ENCODE measurements at places on chromosomes 3 and 15.

DNA sequence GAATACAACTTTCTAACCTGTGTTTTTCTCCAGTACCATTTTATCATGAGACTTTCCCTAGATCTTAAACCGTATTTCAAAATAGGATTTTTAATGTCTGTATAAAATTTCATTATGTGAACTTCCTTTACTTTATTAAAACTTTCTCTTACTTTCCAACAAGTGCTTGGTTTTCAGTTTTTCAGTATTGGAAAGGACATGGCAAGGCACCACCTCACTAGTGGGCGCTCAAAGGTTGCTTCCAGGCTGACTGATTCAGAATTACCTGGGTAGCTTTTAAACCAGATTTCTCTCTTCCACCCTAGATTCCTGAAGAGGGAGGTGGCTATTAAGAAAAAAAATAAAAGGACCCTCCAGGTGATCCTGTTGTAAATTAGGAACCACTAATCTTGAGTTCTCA is 236.6 kb downstream of the SOX2 start:
- DNase-seq = no peak

DNA sequence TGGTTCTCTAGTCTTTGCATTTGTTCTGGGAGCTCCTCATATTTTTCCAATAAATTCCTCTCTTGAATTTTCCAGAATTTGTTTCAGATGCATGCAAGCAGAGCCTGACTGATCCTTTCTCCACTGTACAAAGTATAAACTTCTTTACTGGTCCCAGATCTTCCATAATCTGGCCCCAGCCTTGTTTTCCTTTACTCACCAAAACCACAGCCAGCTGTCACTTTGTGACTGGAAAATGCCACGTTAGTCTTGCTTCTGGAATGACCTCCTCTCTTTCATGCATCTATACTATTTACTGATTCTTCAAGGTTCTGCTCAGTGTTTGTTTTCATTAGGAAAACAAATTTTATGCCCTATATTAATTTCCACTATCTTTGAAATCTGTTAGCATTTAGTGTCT is 60.4 kb upstream of the SPPL2A start:
- no peak for DNase-seq

GRCh38 chr15:67138891-67139855 is 73.8 kb downstream of the SMAD3 start:
- no peak for DNase-seq

GRCh38 chr3:78256123-78256522 is 1216.2 kb downstream of the ROBO2 start:
- DNase-seq = no peak

DNA sequence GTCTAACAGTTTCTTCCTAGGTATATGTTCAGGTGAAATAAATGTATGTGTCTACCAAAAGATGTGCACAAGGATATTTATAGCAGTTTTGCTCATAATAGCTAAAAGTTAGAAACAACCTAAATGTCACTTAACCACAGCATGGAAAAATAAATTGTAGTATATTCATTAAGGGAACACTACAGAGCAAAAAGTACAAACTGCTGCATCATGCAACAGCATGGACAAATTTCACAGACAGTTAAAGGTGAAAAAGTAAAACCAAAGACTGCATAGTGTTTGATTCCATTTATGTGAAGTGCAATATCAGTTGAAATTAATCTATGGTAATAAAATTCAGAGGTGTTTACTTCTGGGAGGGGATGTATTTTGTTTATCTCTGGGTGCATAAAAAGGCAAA is 62.5 kb downstream of the FBXL2 start:
- no peak for DNase-seq
